Dorsolateral prefrontal cortex (tissue), 122 donors: ENCODE measurements at places on chromosomes 2 and 18. TPM values are rescaled to one million over a fixed set of nuclear protein-coding genes. Genes with fewer than 3 reads are reported as not detected.

IL18RAP gene
- total RNA-seq: 0.59 TPM

XDH gene
- total RNA-seq: not detected

SLC35F6 gene
- total RNA-seq: 28.8 TPM

KCNF1 gene
- 59.2 TPM for total RNA-seq

ZNF385B gene
- total RNA-seq: 52.3 TPM

FEV gene
- total RNA-seq: 1.2 TPM

FSHR gene
- total RNA-seq: 1.4 TPM

ALPP gene
- total RNA-seq: not detected

ABCB11 gene
- 0.15 TPM for total RNA-seq

DNA sequence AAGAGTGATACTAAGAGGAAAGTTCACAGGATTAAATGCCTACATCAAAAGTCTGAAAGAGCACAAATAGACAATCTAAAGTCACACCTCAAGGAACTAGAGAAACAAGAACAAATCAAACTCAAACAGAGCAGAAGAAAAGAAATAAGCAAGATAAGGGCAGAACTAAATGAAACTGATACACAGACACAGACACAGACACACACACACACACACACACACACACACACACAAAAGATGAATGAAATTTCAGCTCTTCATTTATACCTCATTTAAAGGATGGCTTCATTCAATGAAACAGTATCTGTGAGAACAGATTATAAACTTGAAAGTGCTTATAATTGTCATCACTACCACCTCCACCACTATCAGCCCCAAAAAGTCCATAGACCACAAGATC is 428.9 kb downstream of the MBD2 start:
- DNase-seq: no peak

DNA sequence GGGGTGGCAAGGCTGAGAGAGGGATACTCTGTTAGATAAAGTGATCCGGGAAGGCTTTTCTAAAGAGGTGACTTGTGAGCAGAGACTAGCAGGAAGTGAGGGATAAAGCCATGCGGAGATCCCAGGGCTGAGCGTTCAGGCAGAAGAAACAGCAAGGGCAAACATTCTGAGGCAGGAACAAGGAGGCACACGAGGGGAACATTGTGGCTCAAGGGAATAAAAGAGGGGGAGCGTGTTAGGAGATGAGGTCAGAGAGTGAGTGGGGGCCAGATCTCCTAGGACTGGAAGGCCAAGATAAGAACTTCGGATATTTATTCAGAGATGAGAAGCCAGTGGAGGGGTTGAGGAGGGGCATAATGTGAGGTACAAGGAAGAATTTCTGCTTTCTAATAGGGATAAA is 67.1 kb downstream of the ACTR2 start:
- DNase-seq: no peak

DNA sequence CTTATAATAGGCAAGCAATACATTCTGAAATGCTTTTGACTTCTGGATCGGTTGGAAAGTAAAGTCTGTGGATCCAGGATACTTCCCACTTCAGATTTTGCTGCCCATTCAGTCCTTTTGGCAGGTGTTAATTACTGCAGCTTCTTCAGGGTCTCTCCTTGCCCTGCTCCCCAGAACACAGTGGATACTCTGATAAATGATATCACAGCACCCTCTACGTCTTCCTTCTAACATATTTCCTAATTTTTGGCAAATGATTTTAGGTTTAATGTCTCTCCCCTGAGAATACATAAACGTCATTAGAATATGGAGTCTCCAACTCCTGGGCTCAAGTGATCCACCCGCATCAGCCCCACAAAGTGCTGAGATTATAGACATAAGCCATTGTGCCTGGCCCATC is 249.8 kb downstream of the NYAP2 start:
- no peak for DNase-seq

DNA sequence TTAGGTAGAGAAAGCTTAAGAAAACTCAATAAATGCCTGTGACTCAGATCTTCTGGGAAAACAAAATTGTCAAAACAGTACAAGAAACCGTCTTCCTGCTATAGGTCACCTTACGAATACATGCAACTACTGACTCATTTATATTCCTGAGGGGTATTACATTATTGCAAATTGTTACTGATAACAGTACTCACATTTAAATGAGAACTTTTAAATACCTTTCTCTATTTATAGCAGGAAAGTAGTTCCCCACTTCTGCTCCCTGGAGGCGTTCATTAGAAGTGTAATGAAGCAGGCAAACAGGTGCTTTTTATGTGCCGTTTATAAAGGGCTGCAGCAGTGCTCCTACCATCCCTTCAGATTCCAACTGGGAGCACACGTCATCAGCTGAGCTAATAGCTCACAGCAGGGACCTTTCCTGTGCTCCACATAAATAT is 65.1 kb upstream of the RPRM start:
- no peak for DNase-seq

GRCh38 chr2:82528288-82528687 is 1930.8 kb downstream of the SUCLG1 start:
- no peak for DNase-seq

DNA sequence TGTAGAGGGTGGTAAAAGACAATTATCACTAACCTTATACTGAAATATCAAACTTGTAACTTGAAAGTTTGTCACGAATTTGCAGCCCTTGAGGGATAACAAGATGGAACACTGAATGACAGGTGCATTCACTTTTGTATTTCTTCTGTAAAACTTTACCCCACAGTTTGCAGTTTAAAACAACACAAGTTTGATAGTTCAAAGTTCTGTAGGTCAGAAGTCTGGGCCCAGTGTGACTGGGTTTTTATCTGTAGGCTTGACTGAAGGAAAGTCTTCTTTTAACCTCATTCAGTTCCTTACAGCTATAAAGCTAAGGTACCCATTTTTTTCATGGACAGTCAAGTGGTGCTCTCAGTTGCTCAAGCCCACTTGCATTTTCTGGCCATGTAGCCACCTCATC is 257.1 kb upstream of the NRXN1 start:
- no peak for DNase-seq

- no peak for DNase-seq
Observed at GRCh38 chr18:78732273-78733210, 247.1 kb upstream of the SALL3 start.

GRCh38 chr2:3173031-3173430 is 204.6 kb downstream of the EIPR1 start:
- DNase-seq: no peak

GRCh38 chr2:119480718-119481142 is 43.6 kb downstream of the SCTR start:
- DNase-seq: no peak

DNA sequence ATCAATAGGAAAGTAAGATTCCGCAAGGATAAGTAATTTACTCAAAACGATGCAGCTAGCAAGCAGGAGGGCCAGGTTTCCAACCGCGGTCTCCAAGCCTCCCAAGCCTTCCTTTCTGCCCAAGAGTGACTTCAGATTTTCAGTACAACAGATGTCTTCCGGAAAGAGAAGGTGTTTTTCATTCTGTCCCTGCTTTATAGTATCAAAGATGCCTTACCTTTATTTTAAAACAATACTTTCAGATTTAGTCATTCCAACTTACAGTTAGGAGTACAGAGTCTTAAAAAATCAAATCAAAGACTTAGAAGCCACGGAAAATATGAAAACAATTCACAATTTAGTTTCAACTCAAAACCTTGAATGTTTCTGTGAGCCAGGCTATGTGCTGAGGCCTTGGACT is 43.6 kb downstream of the CYB5A start:
- DNase-seq: no peak

DNA sequence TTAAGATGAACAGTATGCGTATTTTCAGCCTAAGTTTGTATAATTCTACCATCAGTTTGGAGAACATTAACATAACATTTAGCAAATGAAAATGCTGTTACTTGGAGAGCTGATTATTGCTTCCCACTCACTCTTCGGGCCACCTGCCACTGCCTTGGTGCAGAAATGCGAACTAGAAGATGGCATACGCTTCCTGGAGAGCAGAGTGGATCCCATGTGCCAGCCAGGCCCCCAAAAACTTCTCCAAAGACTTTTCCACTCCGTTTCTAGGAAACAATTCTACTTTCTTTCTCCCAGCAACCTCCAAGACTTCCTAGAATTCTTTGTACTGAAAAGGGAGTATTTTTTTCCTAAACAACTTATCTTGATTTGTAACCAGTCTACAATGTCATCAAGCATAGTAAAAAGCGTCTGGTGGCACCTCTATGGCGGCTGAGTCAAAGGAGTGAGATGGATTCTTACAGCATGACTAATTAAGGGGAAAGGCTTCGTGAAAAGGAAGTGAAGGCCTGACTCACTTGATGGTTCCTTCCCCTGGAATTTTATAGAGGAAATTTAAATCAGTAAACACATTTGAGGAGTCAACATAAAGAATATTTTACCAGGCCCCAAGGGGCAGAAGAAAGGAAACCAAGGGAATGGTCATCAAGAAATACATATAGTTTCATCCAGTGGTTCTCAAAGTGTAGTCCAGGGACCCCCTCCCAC is 36.6 kb downstream of the FEZ2 start:
- no peak for DNase-seq

GRCh38 chr2:107811411-107811810 is 15.3 kb upstream of the RGPD4 start:
- no peak for DNase-seq

DNA sequence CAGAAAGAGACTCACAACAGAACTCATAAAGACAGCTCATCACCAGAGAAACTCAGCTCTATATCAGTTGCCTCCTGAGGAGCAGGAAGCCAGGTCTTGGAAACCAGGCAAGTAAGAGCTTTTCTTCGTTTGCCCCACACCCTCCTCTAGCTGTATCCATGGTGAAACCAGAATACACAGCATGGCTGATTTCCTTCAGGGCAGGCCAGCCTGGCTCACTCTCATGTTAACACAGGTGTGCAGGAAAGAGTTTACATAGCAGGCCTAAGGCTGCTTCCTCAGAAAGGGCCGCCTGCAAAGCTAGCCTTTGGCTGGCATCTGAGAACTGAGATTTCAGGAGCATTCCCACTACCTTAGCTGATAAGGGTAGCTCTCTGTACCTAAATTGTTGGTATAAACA is 65.7 kb downstream of the KLHL14 start:
- DNase-seq: no peak

GRCh38 chr2:156908825-156909224 is 348.7 kb upstream of the GALNT5 start:
- DNase-seq: no peak

- no peak for DNase-seq
Observed at GRCh38 chr2:181105562-181105961, 125.2 kb downstream of the UBE2E3 start.

- DNase-seq: no peak
Observed at GRCh38 chr2:35932276-35932963, 423.2 kb upstream of the CRIM1 start.

DNA sequence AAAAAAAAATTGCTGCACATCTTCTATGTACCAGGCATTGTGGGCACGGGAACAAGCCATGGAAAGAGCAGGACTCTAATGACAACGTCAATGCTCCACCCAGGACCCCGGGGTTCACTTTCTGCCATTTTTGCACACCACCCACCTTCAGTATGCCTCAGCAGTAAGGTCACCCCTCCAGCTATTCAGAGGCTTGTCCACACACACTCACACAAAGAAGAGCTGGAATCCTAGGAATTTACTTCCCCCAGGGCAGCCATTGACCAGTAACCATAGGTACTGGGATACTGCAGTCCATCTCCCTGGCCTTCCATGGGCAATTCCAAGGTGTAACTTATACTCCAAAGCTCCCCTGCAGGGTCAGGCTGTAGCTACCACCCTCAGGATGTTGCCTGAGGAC is 170.8 kb downstream of the SUCLG1 start:
- no peak for DNase-seq

GRCh38 chr2:174546519-174547506 is 50.8 kb downstream of the WIPF1 start:
- peak; percentile 15 for DNase-seq

- DNase-seq: no peak
Observed at GRCh38 chr2:20618468-20618885, 32.4 kb downstream of the HS1BP3 start.

DNA sequence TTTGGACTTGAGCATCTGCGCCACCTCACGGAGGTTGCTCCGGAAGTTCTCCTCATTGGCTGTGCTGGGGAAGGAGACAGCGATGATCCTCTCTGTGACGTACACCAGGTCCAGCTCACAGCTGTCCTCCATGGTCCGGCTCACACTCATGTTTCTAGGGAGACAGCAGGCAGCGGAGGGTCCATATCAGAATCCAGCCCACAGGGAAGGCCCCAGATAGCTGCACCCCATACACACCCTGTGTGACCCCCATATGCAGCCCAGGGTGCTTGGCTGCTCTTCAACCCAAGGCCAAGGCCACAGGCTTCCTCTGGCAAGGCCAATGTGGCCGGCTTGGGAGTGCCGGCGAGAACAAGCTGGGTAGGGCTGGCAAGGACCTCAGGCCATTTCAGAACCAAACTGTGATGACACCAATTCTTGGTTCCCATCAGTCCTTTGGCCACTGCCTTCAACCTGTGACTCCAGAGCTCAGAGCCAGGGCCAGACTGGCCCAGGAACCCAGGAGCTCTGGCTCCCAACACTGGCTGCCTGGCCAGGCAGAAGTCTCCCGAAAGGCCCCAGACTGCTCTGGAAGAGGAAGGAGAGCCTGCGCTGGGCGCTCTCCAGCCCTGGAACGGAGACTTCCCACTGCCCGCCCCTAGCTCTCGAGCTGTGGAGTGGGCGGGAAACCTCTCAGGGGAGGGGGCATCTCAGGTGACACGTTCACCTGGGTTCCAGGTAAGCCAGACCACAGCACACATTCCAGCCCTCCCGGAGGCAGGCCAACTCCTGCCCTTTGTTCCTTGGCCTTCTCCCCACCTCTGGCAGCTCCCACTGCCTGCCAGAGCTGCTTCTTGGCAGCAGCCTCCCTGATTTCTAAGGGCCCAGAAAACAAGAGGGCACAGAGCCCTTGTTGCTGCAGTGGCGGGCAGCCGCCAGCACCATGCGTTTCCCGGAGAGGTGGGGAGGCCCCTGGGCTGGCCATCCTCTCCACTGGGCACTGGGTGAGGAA is 104.7 kb downstream of the TNS1 start:
- peak; percentile 48 for DNase-seq

- no peak for DNase-seq
Observed at GRCh38 chr2:25854613-25855012, 23.7 kb downstream of the ASXL2 start.

- no peak for DNase-seq
Observed at GRCh38 chr2:17850151-17850550, 28.3 kb upstream of the KCNS3 start.

- DNase-seq: no peak
Observed at GRCh38 chr2:26174691-26175465, 2.0 kb downstream of the GAREM2 start.
